ENCODE measurements at places on chromosomes 11 and 22.

GRCh38 chr11:46072172-46072964 lies 48.9 kb downstream of the PHF21A start:
- DNase-seq: no peak

GRCh38 chr11:1283091-1283511 lies 26.3 kb downstream of the TOLLIP start:
- no peak for DNase-seq

DNA sequence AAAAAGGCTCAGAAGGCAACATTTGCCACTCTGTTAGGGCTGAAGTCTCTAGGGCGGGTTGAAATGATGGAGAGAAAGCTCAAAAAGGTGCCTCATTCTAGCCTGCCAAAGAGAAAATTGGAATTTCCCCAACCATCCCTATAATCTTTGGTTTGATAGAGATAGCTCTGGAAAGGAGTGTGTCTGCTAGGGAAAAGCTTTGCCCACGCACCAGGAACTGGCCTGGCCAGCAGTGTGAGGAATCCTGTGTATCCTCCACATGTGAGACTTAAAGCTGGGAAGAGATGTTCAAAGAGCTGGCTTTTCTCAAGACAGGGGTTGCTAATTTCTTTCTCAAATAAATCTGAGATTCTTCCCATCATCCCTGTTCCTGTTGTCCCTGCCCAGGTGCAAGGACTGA lies 193.7 kb downstream of the OPCML start:
- no peak for DNase-seq

DNA sequence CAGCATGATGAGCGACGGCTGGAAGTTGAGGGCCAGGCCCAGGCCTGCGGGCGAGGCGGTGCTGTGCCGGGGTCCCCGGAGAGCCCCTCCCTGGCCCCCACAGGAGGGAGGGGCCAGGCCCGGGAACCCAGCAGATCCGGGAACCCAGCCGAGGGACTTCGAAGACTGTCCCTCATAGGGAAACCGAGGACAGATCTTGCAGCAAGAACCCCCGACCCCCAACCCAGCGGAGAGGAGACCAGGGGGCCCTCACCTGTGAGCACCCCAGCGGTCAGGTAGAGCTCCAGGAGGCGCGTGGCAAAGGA lies 2.4 kb downstream of the SLC16A8 start:
- DNase-seq: no peak

GRCh38 chr11:123052901-123053721 lies 8.8 kb downstream of the HSPA8 start:
- DNase-seq: no peak

DNA sequence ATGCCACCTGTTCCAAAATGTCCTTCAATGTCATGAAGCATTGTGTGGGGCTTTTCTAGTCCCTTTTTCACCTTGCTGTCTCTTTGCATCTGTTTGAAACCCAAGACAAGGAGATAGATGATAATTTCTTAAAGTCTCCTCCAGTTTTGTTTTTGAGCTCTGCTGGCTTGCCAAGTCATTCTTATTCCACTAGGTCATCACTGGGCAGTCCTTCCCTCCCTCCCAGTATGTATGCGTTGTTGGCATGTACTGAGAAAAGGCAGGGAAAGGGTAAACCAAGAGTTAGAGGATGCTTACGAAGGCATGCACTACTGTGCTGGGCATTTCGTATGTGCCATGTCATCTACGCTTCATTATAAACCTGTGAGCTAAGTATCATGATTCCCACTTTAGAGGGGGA lies 78.6 kb downstream of the PARVA start:
- no peak for DNase-seq

DNA sequence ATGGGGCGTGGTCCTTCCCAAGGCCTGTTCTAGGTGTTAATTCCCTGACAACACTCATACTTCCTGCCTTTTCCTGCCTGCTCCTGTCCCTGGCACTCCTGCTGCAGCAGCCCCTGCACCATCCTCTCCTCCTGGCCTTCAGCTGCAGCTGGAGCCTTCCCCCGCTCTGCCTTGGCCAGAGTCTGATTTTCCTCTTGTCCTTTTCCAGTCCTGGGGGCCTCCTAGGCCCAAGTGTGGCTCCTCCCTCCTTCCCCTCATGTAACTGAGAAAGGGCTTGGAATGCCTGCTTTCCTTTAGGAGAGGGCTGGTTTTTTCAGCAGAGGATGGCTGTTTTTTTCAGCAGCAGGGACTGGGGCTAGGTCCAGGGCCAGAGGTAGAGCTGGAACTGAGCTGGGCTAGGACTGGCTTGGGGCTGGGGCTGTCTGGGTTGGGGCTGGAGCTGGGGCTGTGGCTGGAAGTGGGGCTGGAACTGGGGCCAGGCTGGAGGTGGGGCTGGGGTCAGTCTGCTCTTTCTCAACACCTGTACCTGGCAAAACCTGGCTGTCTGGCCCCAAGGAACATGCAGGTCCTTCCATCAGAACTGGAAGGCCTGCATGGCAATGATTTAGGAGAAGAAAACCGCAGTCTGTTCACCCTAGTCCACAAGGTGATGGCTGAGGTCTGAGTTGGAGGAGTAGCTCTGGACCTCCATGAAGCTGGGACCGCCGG lies 23.6 kb downstream of the ZC3H7B start:
- no peak for DNase-seq

DNA sequence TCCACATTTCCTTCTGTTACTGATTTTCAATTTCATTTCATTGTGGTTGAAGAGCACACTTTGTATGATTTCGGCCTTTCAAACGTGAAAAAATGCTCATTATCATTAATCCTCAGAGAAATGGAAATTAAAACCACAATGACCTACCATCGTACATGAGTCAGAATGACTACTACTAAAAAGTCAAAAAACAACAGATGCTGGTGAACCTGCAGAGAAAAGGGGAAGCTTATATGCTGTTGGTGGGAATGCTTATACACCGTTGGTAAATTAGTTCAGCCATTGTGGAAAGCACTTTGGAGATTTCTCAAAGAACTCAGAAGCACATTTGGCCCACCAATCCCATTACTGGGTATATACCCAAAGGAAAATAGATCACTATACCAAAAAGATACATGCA lies 57.6 kb downstream of the DLG2 start:
- no peak for DNase-seq
